Thyroid gland (tissue), 4 donors: ENCODE measurements at places on chromosomes 16 and 17. TPM values are rescaled to one million over a fixed set of nuclear protein-coding genes. Genes with fewer than 3 reads are reported as not detected.

TBC1D28 gene
- total RNA-seq = not detected

SOX15 gene
- total RNA-seq = not detected

CDYL2 gene
- total RNA-seq = 4.3 TPM

DNA sequence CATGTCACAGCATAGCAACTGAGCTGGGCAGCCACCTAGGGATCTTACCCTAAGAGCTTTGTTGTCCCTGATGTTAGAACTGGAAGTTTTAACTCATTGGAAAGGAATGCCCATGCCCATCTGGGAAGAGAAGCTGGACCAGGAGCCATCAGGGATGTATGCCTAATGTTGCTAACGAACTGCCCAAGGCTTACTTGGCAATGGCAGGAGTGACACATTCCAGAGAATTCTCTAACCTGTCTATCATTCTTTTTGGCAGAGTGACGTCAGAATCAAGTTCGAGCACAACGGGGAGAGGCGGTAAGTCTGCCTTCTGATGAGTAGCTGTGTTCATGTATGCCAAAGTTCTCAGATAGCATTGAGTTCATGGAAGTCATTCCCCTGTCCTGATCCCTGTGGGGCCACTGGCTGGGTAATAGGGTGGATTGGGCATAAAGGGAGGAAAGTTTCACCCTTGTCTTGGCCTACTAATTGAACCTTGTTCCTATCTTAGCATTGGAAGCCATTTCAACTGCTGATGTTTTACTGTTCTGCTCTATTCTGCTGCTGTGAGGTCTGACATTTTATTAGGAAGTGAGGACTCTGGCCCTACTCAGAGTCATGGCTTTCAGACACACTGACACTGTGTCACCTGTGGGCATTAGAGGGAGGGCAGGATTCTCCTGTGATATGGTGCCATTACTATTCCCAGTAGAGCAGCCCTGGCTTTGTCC lies 23.7 kb downstream of the MAP3K3 start:
- no peaks in the 10 kb centered on the region for H3K27me3 ChIP-seq
- H3K4me1 ChIP-seq = no peaks in the 10 kb centered on the region
- no peak overlapping the region for H3K4me3 ChIP-seq
- no peak for DNase-seq

GRCh38 chr17:17466511-17466910 lies 10.3 kb upstream of the MED9 start:
- DNase-seq = no peak
- H3K36me3 ChIP-seq = no peaks in the 10 kb centered on the region
- no peaks in the 10 kb centered on the region for H3K4me1 ChIP-seq
- H3K27ac ChIP-seq = no peak overlapping the region
- H3K4me3 ChIP-seq = no peak overlapping the region

- DNase-seq = peak; percentile 79
- H3K36me3 ChIP-seq = no peaks in the 10 kb centered on the region
- peak overlapping the region; percentile 75 for H3K27ac ChIP-seq
- no peaks in the 10 kb centered on the region for H3K27me3 ChIP-seq
Measured at GRCh38 chr17:19867079-19867328, 732 bp downstream of the ULK2 start.

- no peak overlapping the region for H3K4me3 ChIP-seq
- peaks cover 22% of the 10 kb centered on the region for H3K4me1 ChIP-seq
- H3K27me3 ChIP-seq = no peaks in the 10 kb centered on the region
- H3K27ac ChIP-seq = no peak overlapping the region
Measured at GRCh38 chr17:50696365-50696879, 11.3 kb downstream of the ANKRD40 start.

DNA sequence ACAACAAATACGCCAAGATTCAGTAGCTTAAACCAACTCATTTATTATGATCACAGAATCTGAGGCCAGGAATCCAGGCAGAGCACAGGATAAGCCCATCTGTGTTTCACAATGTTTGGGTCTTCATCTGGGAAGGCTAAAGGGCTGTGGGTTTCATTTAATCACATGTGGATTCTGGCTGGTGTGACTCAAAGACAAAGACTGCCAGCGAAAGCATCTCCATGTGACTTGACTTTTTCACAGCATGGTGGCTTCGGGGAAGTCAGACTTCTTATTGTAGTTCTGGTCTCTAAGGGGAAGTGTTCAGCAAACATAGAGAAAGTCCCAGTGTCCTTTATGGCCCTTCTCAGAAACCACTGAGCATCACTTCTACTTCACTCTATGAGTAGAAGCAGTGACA lies 1014.4 kb upstream of the GOT2 start:
- H3K27ac ChIP-seq = no peak overlapping the region
- H3K27me3 ChIP-seq = no peaks in the 10 kb centered on the region
- H3K36me3 ChIP-seq = no peaks in the 10 kb centered on the region
- no peak overlapping the region for H3K4me3 ChIP-seq
- DNase-seq = no peak

- DNase-seq = no peak
- no peaks in the 10 kb centered on the region for H3K36me3 ChIP-seq
- no peak overlapping the region for H3K4me3 ChIP-seq
- H3K27me3 ChIP-seq = no peaks in the 10 kb centered on the region
- peaks cover 23% of the 10 kb centered on the region for H3K4me1 ChIP-seq
Measured at GRCh38 chr17:40486522-40487370, 14.7 kb downstream of the TNS4 start.

- DNase-seq = no peak
- H3K27me3 ChIP-seq = no peaks in the 10 kb centered on the region
- H3K36me3 ChIP-seq = no peaks in the 10 kb centered on the region
- no peak overlapping the region for H3K27ac ChIP-seq
- no peak overlapping the region for H3K4me3 ChIP-seq
- no peaks in the 10 kb centered on the region for H3K4me1 ChIP-seq
Measured at GRCh38 chr16:83147244-83147643, 520.5 kb downstream of the CDH13 start.

GRCh38 chr16:50266337-50267091 lies at the start of gene ADCY7:
Gene ADCY7, plus strand, starts transcription at chr16:50266551. Its CDS starts 21,629 bp downstream, at chr16:50288180.
- H3K4me1 ChIP-seq = peaks cover 7% of the 10 kb centered on the region
- H3K27me3 ChIP-seq = no peaks in the 10 kb centered on the region
- H3K36me3 ChIP-seq = no peaks in the 10 kb centered on the region
- no peak within 1 kb of the TSS for H3K4me3 ChIP-seq
- peak within 1 kb of the TSS; percentile 8 for H3K27ac ChIP-seq
- peak; percentile 32 for DNase-seq

DNA sequence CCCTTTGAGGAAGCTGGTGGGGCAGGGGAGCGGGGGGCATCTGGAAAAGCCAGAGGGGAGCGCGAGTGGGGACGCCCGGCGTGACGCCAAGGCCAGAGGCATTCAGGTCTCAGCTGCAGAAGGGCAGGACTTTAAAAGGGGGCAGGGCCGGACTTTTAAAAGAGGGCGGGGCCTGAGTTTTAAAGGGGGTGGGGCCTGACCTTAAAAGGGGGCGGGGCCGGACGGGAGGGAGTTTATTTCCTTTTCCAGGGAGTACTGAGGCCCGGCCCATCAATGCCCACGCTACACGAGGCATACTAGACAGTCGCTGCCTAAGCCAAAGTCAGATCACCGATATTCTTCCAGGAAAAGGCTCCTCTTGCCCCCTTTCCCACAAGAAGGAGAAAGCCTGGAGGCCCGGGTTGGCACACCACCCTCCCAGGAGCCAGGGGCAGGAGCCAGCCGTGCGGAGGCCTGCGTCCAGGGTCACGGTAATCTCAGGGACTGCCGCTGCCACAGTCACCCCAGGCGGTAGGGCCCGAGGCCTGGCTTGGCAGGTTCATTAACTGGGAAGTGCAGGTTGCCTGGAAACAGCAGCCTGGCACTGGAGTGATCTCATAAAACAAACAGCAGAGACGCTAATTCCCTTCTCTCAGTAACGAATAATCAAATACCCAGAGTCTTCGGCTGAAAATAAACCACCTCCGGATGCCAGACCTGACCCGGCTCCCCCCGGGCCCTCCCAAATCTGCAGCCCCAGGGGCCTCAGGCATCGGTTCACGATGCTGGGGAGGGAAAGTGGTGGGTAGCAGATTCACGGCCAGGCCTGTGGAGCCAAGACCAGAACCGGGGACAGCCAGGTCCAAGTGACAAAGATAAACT lies 90.7 kb downstream of the TIMM22 start:
- H3K36me3 ChIP-seq = no peaks in the 10 kb centered on the region
- peaks cover 27% of the 10 kb centered on the region for H3K4me1 ChIP-seq
- no peak overlapping the region for H3K4me3 ChIP-seq
- H3K27ac ChIP-seq = peak overlapping the region; percentile 73
- no peaks in the 10 kb centered on the region for H3K27me3 ChIP-seq
- peak; percentile 84 for DNase-seq

DNA sequence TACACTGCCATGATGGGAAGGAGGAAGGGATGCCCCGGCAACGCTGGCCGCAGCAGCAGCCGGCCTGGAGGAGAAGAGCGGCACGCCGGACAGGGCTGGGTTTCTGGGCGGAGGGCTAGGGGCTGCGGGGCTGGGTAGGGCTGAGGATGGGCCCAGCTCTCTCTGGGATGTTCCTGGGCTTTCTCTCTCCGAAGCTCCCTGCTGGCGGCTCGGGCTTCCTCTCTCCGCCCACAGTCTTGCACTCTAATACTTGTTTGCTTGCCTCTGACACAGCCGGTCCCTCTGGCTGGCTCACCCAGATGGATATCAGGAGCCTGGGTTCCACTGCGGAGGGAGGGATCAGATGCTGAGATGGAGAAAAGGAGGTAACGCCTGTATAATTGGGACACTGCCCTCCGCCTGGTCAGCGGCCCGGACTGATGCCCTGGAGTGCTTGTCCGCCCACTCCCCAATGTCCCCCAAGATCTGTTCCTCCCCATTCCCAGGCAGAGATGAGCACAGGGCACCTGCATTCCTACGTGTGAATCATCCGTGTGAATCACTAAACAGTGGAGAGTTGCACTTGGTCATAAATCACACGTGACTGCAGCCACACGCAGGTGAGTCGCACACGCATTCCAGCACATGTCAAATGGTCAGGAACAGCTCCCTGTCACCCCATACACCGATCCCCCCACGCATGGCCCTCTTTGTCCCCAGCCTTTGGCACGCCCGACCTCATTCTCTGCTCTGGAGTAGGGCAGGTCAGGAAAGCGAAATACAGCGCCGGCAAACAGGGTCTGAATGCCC lies at the start of gene ALOXE3:
TSS of gene ALOXE3 (minus strand) at position 535 of the 789 bp plus-strand sequence. CDS start at position 11, 524 bp downstream.
- H3K27me3 ChIP-seq = no peaks in the 10 kb centered on the region
- peak; percentile 43 for DNase-seq
- no peaks in the 10 kb centered on the region for H3K36me3 ChIP-seq
- peaks cover 38% of the 10 kb centered on the region for H3K4me1 ChIP-seq

DNA sequence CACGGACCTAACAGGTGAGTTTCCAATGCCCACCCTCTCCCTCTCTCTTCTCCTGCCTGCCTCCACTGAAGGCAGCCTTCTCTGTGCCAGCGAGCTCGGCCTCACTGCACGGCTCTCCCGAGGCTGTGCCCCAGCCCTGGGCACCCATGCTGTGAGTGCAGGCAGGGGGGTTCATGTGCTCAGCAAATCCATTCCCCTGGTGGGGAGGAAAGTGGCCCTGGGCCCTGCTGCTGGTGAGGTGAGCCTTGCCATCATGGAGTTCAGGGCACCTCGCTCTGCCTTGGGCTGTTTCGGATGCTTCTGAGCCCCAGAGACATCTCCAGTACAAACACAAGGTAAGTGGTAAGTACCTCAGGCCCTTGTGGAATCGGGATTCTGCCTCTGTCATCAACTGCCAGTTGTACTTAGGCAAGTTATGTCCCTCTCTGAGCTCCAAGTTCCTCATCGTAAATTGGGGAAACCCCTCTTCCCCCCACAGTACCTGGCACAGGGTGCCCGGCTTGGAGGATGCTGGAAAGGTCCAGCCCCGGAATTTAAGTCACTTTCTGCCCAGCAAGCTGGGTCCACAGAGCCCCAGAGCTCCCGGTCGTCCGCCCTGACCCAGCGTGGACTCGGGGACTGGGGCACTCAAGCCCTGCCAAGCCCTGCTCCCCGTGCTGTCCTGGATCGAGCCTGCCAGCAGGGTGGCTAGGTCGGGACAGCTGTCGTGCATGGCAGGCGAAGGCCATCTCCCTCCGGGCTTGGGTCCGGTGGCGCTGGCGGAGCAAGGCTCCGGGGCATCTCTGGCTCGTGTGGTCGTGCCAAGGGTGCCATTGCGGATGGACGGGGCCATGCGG lies 684 bp upstream of the NUDT16L1 start:
- no peak overlapping the region for H3K4me3 ChIP-seq
- no peaks in the 10 kb centered on the region for H3K27me3 ChIP-seq
- peaks cover 22% of the 10 kb centered on the region for H3K36me3 ChIP-seq

GRCh38 chr17:30292286-30292858 lies 628 bp upstream of the BLMH start:
- DNase-seq = no peak
- no peaks in the 10 kb centered on the region for H3K27me3 ChIP-seq
- peak overlapping the region; percentile 5 for H3K27ac ChIP-seq
- H3K36me3 ChIP-seq = peaks cover 5% of the 10 kb centered on the region
- H3K4me1 ChIP-seq = peaks cover 11% of the 10 kb centered on the region
